Esophagus squamous epithelium (tissue), 5 donors: ENCODE measurements at places on chromosomes 6 and 20. TPM values are rescaled to one million over a fixed set of nuclear protein-coding genes. Genes with fewer than 3 reads are reported as not detected.

The CCN6 gene
- total RNA-seq, result not detected

The DACT2 gene
- 2.5 TPM for total RNA-seq

The GGT7 gene
- 4.4 TPM for total RNA-seq

The RIPPLY2 gene
- 1.1 TPM for total RNA-seq

The SH3BGRL2 gene
- 34.2 TPM for total RNA-seq

The TBX18 gene
- 3.5 TPM for total RNA-seq

The HMGA1 gene
- 118 TPM for total RNA-seq

The NKX2-2 gene
- total RNA-seq, result not detected

The MACROD2 gene
- total RNA-seq, result 2.1 TPM

The PRDM1 gene
- total RNA-seq, result 75.8 TPM

The CLPSL2 gene
- total RNA-seq, result not detected

The PPT2 gene
- 133 TPM for total RNA-seq

The CHMP4B gene
- 99.9 TPM for total RNA-seq

The ZBP1 gene
- total RNA-seq, result 0.08 TPM
